HEK293T (cell line): ENCODE measurements at places on chromosomes 12 and 14.

- peak; percentile 62 for DNase-seq
Measured at GRCh38 chr14:88189417-88190191, 133.5 kb downstream of the KCNK10 start.

DNA sequence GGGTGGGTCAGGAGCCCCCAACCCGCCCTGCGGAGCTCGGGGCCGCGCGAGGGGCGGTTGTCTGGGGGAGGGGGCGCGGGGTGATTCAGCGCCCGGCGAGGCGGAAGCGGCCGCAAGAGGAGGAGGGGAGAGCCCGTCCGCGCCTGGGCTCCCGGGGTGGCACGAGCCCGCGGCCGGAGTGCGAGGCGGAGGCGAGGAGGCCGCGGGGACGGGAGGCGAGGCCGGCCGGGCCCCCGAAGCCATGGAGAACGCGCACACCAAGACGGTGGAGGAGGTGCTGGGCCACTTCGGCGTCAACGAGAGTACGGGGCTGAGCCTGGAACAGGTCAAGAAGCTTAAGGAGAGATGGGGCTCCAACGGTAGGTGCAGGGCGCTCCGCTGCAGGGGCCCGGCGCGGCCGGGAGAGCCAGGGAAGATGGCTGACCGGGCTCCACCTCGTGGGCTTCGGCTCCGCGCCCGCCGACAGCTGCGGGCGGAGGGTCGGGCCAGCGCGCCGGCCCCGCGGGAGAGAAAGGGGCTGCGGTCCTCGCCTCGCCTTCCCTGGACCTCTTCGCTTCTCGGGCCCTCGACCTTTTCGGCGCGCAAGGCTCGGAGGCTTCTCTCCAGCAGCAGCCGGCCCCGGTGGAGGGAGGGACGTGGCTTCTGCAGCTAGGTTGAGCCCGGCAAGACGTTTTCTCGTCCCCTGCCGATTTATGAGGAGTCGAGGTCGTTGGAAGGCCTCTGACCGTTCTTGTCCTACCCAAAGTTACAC lies 677 bp downstream of the ATP2A2 start:
- peak; percentile 54 for DNase-seq

DNA sequence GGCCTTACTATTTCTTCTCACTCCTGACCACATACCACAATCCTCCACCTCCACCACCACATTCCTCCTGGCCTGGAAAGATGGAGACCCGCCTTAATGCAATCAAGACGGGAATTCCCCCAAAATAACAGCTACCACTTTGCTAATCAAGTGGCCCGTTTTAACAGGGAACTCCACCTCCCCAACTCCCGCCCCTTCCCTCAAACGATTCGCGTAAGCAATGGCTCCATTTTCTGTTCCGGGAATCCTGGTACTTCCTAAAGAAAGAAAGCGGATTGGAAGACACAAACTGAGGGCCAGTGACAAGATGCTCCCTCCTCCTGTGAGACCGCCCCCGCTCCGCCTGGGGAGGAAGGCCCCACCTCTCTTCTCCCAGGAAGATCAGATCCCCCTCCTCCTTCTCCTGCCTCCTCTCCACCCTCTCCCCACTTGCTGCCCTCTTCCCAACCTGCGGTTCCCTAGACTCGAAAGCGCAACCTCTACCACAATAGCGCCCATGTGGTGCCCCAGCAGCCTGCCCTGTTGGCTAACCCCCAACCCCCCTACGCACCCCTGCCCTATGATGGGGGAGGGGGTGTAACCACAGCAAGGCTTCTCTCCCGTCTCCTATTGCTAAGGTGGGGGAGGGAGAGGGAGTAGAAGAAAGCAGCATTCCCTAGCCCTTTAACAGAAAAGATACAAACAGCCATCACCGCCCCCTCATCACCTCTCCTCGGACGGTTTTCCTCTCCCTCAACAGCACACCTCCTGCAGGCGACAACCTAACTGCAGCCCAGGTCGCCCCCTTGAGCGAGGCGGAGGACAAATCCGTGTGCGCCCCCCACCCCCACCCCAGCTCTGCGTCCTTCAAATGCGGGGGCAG lies 777 bp downstream of the ARF3 start:
- DNase-seq: peak; percentile 83

- DNase-seq: no peak
Measured at GRCh38 chr12:70664465-70664881, 27.2 kb upstream of the PTPRB start.

DNA sequence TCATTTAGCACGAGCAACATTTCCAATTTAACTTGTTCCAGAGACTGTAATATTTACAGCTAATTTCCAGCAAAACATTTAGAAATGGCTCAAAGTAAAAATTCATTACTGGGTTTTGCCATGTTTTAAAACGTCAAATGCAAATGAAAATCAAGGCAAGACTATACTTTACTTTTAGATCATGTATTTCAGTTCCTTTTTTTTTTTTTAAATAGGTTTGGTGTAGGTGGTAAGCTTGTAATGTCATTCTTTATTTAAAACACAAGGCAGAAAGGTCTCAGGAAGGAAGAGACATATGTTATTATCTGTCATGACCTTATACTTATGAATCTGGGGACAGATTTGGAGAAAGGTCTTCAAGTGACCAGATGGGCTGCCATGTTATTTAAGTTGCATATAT lies 54.1 kb downstream of the GRIP1 start:
- no peak for DNase-seq

GRCh38 chr12:67920413-67920812 lies 68.8 kb upstream of the IFNG-AS1 start:
- no peak for DNase-seq
